ENCODE measurements at places on chromosomes 3 and 15.

DNA sequence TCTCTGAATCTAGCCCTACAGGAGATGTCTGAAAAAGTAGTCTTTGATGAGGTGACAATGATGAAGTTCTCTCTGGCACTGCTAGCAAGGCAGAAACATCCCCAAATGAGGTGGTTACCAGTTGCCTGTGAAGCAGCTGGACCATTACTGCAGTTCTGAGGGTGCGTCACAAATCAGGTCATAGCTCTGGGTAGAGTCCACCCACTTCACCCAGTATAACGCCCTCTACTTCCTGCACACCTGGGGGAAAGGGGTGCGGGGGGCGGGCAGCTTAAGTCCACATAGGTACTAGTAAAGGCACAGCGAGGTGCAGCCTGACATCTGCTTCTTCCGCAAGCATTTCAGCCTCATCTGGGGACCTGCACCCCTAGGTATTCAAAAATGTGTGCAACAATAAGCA is 13.4 kb upstream of the SATB1 start:
- peak; percentile 65 for DNase-seq

DNA sequence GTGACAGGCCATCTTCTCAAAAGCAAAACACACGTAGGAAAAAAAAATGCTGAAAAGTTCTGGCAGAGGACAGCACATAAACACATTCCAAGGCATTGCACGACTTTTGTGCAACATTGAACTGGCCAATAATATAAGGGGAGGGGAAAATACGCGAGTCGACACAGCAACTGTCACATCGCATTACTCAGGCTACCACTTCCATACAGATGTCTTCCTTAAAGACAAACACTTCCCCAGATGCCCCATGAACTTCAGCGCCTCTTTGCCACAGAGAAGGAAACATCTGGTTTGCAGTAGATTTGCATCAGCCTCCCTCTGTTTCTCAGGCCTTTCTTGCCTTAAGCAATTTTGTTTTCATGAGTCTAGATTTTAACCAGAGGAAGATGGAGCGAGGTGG is 144.4 kb upstream of the IGF1R start:
- DNase-seq, result no peak

- no peak for DNase-seq
Measured at GRCh38 chr3:118548434-118548833, 486.2 kb downstream of the IGSF11 start.

DNA sequence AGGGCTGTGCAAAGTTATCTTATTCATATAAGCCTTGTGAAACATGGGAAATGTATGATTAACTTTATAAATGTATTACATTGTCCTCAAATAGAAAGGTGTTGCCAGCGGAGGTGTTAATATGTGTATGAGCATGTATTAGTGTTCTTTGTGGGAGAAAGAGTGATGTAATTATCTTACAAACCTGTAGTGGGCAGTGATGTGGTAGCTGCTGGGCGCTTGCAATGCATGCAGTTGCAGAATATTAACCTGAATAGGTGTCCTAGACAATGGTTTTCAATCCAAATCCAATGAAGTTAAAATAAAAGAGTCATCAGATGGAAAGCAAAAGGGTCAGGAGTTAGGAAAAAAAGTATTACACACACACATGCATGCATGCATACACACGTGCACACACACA is 881.3 kb upstream of the CADM2 start:
- DNase-seq, result no peak

GRCh38 chr3:53003320-53003719 is 42.6 kb downstream of the SFMBT1 start:
- DNase-seq, result no peak

- no peak for DNase-seq
Measured at GRCh38 chr3:194250098-194251002, 100.8 kb downstream of the CPN2 start.

DNA sequence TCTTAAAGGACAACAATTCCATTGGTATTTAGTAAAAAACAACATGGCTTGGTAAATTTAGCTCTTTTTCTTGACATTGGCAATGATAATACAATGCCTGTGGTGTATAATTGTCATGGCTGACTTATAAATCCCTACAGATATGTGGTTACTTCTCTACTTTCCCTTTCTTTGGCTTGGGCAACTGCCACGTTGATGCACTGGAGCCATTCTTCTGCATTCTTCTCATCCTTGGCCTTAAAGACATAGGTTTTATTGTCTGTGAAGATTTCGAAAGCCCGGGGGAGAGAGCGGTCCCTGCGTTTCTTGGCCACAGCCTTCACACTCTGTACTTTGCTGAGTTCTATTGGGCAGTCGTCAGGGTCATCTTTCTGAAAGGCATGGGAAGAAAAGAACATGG is 101.1 kb upstream of the CCNL1 start:
- DNase-seq, result no peak

- no peak for DNase-seq
Measured at GRCh38 chr3:78804251-78805037, 963.4 kb downstream of the ROBO1 start.

- no peak for DNase-seq
Measured at GRCh38 chr3:17836919-17837318, 94.5 kb upstream of the TBC1D5 start.

DNA sequence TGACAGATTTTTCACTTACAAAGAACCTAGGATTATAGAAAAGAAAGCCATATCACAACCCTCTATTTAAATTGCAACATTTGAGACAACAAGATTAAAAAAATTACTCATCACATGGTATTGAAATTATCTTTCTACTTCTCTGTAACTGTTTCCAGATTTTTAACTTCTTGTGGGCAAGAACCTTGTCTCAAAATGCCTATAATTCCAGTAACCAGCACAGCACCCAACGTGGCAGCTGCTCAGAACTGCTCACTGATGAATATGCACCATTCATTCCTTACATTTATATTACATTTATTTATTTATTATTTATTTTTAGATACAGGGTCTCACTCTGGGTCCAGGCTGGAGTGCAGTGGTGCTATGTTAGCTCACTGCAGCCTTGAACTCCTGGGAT is 216.1 kb downstream of the THRB start:
- DNase-seq, result no peak

DNA sequence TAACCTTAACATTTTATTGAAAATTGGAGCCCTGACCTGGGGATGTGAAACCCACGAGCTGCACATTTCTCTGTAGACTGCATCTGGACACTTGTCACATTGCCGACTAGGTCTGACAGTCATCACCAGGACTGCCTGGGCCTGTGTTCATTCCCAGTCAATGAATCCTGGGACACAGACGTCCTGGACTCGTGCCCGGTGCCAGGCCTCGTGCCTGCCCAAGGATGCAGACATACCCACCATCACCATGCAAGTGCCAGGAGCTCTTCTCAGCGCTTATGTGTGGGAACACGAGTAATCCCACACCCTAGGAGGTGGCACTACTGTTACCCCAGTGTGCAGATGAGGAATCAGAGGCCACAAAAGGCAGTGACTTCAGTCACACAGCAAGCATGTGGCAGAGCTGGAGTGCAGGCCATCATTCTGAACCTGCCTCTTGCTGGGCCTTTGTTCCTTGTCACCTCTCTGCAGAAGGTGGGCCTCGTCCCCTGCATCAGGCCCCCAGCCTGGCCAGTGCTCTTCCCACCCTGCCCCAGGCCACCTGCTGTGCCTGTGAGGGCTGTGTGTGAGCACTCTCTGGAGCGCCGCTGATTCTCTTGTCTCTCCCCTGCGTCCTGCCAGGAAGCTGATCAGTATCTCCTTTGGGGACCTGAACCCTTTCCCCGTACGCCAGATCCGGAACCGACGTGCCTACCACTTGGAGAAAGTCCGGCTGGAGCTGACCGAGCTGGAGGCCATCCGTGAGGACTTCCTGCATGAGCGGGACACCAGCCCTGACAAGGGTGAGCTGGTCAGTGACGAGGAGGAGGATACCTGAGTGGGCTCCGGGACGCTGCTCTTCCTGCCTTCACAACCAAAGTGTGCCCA is 58.5 kb downstream of the ADAMTS7 start:
- DNase-seq, result no peak

DNA sequence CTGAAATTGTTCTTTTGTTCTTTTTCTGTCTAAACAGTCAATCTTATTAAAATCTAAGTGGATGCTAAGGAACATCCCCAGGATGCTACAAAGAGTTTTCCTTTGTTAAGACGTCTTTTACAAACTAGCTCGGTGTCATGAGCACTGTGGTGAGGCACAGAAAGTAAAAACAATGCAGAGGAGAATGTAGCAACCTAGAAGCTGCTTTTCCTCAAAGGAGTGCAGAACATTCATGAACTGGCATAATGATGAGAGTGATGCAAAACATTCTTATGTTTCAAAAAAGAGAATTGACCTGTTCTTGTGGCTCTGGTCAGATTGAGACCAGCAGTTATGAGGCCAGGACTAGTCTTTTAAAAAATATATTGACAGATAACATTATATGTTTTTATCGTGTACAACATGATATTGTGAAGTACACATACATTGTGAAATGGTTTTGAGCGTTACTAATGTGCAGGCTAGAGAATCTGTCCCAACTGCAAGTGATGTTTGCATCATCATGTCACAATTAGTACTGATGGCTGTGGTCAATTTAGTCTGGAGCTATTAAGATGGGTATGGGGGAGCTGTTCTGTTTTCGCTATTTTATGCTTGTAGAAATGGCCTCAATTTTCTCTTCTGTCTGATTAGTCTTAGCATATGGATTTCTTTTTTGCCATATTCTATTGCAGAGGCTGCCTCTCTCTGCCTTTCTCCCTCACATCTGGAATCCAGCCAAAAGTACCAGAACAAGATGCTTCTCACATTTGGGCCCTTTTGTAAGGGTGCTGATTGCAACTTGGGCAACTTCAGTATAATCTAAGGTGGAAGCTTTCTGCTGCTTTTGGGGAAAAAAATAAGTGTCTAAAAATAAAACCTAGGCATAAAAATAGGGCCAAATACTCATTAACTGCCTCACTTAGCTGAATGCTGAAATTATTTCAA is 50.2 kb downstream of the HHLA2 start:
- DNase-seq, result no peak

GRCh38 chr15:75835990-75836958 is 7.0 kb upstream of the UBE2Q2 start:
- no peak for DNase-seq

DNA sequence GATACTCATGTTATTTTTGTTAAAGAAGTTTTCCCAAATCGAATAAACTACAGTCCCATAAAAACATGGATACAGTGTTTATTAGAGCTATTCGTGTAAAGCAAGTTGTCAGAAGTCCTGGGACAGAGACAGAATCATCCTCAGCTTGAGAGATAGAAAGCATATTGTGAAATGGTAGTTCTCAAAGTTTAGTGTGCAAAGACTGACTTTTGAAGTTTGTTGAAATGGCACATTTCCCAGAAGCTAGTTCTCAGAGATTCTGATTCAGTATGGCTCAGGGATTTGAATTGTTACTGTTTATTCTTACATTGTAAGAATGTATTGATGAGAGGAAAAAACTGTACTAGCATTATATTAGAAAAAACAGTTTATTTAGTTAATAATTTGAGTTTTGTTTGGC is 22.1 kb downstream of the GABRR3 start:
- no peak for DNase-seq

DNA sequence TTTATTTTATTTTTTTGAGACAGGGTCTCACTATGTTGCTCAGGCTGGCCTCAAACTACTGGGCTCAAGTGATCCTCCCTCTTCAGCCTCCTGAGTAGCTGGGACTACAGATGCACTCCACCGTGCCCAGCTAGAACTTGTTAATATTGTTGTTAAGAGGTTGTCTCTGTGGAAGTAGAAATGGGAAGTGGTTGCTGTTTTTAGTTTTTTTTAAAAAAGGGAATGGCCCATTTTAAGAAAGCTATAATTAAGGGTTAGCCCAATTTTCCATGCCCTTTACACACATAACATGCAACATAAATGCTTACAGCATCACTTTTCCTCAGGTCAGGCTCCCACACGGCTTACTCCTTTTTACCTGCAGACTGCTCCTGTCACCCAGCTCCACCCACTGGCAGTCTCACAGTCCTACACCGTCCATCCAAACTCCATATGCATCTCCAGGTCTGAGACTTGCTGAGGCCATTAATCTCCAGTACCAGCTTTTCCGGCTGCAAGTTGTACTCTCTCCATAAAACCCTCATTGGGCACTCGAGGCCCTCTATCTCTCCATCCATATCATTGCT is 19.8 kb downstream of the MORC1 start:
- DNase-seq, result no peak

- DNase-seq, result no peak
Measured at GRCh38 chr3:133478624-133479023, 78.8 kb downstream of the BFSP2 start.

DNA sequence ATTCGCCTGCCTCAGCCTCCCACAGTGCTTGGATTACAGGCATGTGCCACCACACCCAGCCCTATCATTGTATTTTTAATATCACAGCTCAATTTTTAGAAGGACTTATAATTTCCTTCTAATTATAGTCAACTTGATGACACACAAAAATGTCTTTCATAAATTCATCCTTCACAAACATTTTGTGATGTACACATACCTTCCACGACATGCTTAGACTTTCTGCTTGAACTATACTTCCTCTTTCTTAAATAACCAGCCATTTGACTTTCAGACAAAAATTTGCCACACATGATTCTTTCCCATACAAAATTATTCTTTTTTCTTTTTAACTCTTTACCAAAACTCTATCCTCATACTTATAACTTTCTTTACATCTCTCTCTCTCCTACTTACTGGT is 48.4 kb upstream of the CCK start:
- DNase-seq, result no peak

GRCh38 chr3:12187448-12188327 is 29.0 kb upstream of the TIMP4 start:
- DNase-seq, result peak; percentile 46

GRCh38 chr3:42262525-42262924 is 3.5 kb downstream of the CCK start:
- no peak for DNase-seq

DNA sequence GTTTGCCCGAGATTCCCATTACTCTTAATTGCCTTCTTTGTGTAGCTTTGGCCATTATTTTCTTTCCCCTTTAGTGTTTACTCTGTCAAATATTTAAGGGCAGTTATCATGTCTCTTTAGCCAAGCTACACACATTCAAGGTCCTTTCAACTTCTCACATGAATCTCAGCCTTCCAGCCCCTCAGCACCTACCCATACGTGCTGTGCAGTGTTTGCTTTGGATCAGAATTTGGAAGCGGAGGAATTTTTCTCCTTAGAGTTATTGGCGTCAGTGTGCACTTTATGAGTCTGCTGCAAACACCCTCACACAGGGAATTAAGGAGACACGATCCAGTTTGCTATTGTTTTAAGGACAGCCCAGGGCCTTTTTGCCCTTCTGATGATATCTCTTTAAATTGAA is 231.6 kb downstream of the CACNA2D3 start:
- DNase-seq, result no peak

GRCh38 chr3:113829576-113830354 is 8.8 kb upstream of the GRAMD1C start:
- DNase-seq, result no peak
